Ammon's horn (tissue), 1 donor: ENCODE measurements at places on chromosomes 16 and 17.

DNA sequence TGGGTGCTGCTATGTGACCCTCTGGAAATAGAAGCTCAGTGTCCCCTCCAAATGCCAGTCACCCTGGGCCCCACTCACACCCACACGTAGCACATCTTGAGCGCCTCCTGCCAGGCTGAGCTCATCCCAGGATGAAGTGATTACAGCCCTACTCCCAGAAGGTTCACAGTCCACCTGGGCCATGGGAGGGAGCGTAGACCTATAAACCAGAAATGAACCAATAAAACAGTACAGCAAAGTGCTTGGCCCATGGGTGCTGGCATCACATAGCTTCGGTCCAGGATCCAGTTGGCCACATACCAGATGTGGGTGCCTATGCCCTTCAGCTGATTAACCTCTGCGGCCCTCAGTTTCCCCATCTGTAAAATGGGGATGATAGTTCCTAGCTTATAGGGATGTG is 2.2 kb upstream of the BICDL2 start:
- DNase-seq = no peak

DNA sequence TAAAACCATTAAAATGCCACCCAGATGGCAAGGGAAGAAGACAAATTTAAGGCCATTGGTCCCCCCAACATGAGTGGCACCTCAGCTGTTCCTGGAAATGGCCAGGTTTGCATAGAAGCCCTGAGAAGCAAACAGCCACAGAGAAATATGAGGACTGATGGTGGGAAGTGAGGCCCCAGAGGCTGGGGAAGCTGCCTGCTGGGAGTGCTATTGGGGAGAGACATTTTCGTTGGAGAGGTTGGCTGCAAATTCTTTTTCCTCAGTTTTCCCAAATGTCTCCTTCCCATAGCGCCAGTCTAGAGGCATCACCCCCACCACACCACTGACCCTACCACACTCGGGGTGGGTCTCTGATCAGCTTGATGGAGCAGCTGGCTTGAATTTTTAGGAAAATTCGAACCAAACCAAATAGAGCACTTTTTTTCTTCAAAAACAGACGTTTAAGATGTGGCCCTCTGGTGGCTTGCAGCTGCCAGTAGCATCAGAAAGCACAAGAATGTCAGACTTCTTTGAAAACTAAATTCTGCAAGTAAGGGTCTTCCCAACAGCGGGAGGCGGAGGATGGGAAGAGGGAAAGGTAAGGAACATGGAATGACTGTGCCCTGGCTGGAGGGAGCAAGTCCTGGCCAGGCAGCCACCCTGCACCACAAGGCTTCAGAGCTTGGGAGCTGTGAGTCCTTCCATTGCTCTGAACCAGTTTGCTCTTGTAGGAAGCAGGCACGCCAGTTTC is 13.2 kb upstream of the SLC12A3 start:
- no peak for DNase-seq

- DNase-seq = peak; percentile 92
Measured at GRCh38 chr17:17741349-17742023, 60.2 kb downstream of the RAI1 start.

GRCh38 chr17:50601823-50602375 is 32.8 kb upstream of the ABCC3 start:
- no peak for DNase-seq

GRCh38 chr16:74503412-74503811 is 82.1 kb upstream of the CLEC18B start:
- no peak for DNase-seq

DNA sequence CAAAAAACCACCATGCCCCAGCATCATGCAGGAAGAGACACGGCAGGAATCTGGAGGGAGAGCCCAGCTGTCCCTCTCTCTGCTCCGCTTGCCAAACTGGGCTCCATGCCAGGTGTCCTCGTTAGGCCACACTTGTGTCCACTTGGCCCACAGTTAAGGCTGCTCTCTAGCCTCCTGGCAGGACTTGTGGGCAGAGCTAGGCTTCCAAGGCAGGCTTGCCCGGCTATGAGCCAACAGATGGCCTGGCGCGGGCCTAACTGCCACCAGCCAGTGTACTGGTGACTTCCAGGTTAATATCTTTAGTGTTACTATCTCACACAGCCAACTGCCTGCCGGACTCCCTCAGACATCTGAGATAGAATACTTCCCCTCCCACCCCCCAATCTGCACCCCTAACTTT is 10.6 kb downstream of the ATP6V0D1 start:
- peak; percentile 96 for DNase-seq

DNA sequence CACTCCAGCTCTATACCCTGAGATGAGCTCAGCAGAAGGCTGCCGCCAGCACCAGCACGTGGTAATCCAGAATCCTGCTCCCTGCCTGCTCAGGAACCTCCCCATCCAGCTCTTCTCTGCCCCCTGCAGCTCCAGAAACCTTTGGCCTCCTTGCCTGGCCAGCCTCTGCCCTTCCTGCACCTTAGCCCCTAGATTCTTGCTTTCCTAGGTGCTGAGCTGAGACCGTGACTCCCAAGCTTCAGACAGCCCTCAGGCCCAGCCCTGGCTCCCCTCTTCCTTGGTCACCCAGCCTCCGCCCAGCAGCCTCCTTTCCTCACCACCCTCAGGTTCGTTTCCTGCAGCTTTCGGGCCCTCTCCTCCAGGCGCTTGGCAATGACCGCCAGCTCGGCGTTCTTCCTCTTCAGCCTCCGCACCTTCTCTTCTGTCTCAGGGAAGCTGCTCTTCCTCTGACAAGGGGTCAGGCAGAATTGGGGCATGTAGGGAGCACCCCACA is 2.6 kb downstream of the TSPOAP1 start:
- DNase-seq = no peak

DNA sequence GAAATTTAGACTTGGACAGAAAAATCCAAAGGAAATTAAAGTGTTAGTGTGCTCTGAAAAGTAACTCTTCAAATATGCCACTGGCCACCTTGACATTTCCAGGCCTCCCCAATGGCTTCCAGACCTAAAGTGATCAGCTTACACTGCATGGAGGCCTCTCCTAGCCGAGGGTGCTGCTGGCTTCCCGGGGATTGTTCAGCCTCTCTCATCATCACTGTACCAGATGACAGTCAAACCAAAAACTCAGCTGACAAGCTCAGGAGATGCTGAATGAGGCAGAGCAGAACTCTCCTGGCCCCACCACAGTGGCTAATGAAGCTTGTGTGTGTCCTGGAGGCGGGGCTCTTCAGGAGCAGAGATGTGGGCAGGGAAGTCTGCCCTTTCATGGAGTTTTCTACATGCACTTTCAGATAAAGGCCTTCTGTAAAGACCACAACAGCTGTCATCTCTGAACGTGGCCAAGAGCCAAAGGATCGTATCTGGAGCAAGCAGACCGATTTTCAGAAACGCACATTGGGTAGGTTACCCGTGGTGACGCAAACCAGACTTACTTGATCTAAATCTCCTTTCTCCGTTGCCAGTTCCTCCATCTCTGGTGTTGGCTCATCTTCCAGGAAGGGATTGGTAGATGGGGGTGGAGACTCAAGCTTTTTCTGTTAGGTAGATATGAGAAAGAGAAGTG is 113.3 kb downstream of the VPS53 start:
- DNase-seq = no peak

GRCh38 chr16:53950677-53951076 is 246.7 kb downstream of the FTO start:
- no peak for DNase-seq

DNA sequence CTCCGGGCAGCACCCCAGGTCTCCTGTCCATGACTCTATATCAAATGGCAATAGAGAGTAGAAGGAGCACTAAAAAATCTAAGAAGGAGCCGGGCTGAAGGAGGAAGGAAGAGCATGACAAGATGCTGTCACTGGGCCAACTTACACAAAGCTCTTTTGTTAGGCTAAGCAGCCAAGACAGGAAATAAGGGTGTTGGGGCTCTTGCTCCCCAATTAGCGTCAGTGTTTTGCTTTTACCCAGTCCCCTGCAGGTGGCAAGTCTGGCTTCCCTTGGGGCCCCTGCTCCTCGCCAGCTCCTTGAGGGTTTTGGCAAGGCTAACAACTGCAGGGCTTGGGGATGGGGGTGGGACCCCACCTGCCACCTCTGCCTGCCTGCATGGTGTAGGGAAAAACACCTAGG is 120.5 kb downstream of the CCT6B start:
- no peak for DNase-seq

DNA sequence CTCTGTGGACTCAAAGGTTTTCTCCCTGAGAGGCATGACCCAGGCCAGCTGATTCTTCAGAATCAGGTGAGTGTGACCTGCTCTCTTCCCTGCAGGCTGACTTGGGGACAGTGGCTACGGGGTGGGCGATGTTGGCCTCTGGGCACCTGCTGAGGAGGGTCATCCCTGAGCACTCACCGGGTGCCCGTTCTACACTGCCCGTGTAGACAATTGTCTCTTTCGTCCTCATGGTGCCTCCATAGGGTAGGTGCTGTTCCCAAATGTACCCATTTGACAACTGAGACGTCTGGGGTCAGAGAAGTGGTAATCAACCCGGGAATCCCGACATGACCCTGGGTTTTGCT is 74.8 kb downstream of the GOSR1 start:
- no peak for DNase-seq

DNA sequence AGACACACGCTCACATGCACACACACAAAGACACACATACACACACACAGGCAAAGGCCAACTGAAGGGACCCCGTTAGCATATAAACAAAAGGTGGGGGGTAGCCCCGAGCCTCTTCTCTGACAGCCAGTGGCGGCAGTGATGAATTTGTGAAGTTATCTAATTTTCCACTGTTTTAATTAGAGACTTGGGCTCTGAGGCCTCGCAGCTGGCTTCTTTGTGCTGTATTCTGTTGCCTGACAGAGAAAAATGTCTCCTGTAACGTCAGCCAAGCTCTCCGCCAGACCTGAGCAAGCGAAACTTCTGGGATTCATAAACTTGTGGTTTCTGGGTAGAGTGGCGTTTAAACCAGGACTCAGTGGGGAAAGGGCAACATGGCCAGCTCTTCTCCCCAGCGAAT is 113.9 kb upstream of the FOXF1 start:
- no peak for DNase-seq

DNA sequence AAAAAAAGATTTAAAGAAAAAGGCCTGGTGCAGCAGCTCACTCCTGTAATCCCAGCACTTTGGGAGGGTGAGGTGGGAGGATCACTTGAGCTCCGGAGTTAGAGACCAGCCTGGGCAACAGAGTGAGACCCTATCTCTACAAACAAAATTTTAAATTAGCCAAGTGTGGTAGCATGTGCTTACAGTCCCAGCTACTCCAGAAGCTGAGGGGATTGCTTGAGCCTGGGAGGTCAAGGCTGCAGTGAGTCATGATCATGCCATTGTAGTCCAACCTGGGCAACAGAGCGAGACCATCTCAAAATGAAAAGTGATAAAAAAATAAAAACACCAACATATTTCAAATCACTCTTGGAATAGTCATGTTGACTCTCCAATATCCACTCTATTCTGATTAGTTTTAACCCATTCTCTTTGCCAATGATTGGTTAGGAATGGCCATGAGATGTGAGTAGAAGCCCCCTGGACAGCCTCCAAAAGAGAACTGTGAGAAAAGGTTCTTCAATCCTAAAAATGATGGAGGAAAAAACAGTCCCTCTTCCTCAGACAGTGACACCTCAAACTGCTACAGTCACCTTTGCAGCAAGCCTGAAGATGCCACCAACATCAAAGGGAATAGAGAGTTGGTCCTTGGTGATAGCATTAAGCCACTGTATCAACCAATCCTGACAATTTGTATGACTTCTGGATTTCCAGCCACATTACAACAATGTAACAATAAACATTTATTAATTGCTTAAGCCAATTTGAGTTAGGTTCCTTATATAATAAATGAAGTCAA is 2.9 kb upstream of the KANSL1 start:
- DNase-seq = no peak

- peak; percentile 61 for DNase-seq
Measured at GRCh38 chr16:81823111-81823510, 44.0 kb downstream of the PLCG2 start.

DNA sequence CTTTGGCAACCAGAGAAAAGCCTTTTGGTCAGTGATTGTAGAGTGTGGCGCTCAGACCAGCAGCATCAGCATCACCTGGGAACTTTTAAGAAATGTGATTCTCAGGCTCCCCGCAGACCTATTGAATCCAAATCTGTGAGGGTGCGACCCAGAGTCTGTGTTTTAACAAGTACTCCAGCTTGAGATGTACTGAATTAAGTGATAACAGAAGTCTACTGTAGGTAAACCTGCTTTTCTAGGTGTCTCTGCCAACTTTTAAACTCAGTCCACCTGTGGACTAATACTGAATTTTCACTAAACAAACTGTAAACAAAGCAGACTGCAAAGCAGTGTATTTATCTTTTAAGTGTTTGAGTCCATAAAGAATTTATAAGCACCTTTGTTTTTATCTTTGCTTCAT is 43.6 kb downstream of the NUP93 start:
- DNase-seq = no peak

GRCh38 chr17:6596081-6596480 is 39.7 kb upstream of the PITPNM3 start:
- DNase-seq = no peak

DNA sequence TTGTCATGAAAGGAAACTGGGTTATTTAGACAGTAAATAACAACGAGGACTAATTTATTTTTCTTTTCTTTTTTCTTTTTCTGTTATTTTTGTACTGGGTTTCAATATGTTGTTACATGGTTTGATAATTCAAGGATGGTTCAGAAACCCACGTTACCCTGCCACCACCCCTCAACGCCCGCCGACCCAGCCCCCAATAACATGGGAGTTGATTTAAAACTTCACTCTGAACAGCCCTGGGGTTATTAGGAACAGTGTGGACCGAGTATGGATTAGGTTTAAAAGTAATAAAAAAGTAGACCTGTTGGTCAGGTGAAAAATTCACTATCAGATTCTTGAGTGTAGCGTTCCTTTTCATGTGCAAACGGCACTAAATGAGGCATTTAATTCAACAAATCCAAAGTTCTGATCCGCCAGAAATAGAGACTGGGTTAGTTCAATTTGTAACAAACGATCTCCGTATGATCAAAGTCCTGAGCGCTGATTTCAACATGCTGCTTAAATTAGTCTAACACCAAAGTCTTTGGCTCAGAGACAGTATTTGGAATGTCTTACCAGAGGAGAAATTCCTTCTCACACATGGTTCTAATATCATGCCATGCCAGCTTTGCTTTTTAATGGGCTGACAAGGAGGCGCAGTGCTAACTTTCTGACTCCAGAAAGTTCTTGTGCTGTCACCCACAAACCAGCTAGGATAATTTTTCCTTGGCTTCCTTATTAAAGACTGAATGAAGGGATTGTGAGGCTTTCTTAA is 173.1 kb upstream of the IRX3 start:
- no peak for DNase-seq

GRCh38 chr17:55190748-55191147 is 74.0 kb upstream of the HLF start:
- no peak for DNase-seq
